GM23248 (cell line): ENCODE measurements at places on chromosomes 4 and X. TPM values are rescaled to one million over a fixed set of nuclear protein-coding genes. Genes with fewer than 3 reads are reported as not detected.
A peak's percentile ranks its signal among the peaks of the same experiment; 100 is the strongest.

- no peaks in the 10 kb centered on the region for H3K27me3 ChIP-seq
- peak overlapping the region; percentile 79 for H3K4me3 ChIP-seq
- 0 out of 2 replicates have a peak, but pooled peaks cover 12% of the 10 kb centered on the region for H3K4me1 ChIP-seq
- peak; percentile 9 for DNase-seq
- H3K27ac ChIP-seq, result peak overlapping the region; percentile 24
Measured at GRCh38 chr4:2363951-2364653, 54.3 kb downstream of the ZFYVE28 start.

GRCh38 chrX:152725409-152725808 is 8.1 kb downstream of the CSAG1 start:
- no peak overlapping the region for H3K4me3 ChIP-seq
- no peak overlapping the region for H3K27ac ChIP-seq
- H3K36me3 ChIP-seq, result no peaks in the 10 kb centered on the region
- H3K27me3 ChIP-seq, result no peaks in the 10 kb centered on the region

DNA sequence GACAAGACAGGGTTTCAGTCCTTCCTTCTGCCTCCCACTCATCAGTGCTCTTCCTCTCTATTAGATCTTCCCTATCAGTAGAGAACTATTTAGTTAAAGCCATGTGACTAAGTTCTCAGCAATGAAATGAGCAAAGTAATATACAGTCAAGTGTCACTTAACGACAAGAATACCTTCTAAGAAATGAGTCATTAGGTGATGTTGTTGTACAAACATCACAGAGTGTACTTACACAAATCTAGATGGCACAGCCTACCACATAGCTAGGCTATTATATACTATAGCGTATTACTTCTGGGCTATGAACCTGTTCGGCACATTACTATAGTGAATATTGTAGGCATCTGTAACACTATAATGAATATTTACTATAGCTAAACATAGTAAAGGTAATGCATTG is 71.3 kb downstream of the POU4F2 start:
- DNase-seq, result no peak
- H3K27ac ChIP-seq, result no peak overlapping the region
- H3K36me3 ChIP-seq, result no peaks in the 10 kb centered on the region
- no peaks in the 10 kb centered on the region for H3K4me1 ChIP-seq
- H3K27me3 ChIP-seq, result no peaks in the 10 kb centered on the region

DNA sequence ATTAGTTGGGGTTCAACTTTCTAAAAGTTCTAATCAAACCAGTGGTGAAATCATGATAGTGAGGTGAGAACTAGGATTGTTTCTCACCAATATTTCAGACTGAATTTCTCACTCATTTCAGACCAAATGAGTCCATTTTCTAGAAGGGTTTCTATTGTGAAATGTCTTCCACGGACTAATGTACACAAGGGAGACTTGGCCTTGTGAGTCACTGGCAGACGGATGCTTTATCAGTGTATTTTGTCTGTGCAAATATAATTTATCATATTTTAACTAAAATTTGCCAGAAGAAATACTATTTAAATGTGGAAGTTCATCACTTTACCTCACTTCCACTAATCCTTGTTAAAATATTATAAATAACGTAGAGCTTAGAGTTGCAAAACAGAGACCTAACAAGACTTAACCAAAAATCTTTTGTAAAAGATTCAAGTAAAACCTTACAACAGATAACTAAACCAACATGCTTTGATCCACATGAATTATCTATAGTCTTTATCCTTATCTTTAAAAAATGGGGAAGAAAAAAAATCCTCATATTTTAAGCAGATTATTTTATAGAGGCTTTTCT is 506.0 kb upstream of the FAM241A start:
- DNase-seq, result peak; percentile 80
- H3K27me3 ChIP-seq, result no peaks in the 10 kb centered on the region
- H3K36me3 ChIP-seq, result no peaks in the 10 kb centered on the region
- H3K4me3 ChIP-seq, result peak overlapping the region; percentile 62
- H3K4me1 ChIP-seq, result peaks cover 31% of the 10 kb centered on the region

- peak; percentile 58 for DNase-seq
- no peak overlapping the region for H3K27ac ChIP-seq
- 0 out of 2 replicates have a peak, but pooled peaks cover 5% of the 10 kb centered on the region for H3K4me1 ChIP-seq
- H3K27me3 ChIP-seq, result no peaks in the 10 kb centered on the region
Measured at GRCh38 chr4:117134386-117134785, 49.0 kb upstream of the TRAM1L1 start.

The REELD1 gene
- not detected in 2 replicates for total RNA-seq

The TBL1X gene
- total RNA-seq, result 26.4 and 26.8 TPM in 2 replicates
